ENCODE measurements at places on chromosomes 2 and 18.

- no peak for DNase-seq
Measured at GRCh38 chr2:33505966-33506365, 29.5 kb downstream of the RASGRP3 start.

- DNase-seq = no peak
Measured at GRCh38 chr2:45432406-45432805, 178.7 kb downstream of the SRBD1 start.

- no peak for DNase-seq
Measured at GRCh38 chr2:233098618-233099017, 38.5 kb downstream of the INPP5D start.

GRCh38 chr2:20576598-20577115 is 74.2 kb downstream of the HS1BP3 start:
- DNase-seq = no peak

DNA sequence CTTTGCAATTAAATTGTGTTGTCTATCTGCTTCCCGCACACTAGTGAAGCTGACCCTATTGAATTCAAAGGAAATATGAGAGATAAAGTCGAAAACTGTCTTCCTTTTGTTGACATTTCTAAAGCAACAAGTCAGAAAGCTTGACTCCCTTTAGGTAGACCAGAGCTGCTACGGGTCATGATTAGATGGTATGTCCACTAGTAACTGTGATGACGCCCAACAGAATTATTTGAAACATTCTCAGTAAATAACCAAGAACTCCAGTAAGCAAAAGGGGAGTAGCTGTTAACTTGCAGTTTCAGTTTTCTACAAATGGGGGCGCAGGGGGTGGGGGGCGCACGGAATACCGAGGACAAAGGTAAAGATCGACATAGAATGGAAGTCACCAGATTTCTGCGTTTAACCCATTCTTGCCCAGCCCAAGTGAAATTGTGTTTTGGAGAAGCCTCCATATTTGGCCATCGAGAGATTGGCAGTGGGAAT is 56.4 kb downstream of the CRIM1 start:
- DNase-seq = no peak

- DNase-seq = no peak
Measured at GRCh38 chr2:157193461-157193860, 64.0 kb upstream of the GALNT5 start.

DNA sequence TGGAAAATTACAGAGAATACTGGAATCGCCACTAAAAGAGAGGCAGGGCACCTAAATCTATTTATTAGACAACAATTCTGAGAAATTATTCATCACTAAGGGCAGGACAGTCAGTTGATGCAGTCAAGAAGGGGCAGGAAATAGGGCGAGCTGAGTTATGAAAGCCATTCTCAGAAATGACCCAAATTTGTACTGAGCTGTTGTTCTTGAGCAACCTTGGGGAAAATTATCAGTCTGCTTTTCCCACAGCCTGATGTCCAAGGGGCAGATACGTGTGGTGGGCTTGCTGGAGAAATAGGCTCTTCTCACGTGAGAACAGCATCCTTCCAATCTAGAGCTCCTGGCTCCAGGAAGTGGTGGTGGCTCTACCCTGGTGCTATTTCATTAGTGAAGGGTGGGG is 38.6 kb downstream of the STON1 start:
- no peak for DNase-seq

DNA sequence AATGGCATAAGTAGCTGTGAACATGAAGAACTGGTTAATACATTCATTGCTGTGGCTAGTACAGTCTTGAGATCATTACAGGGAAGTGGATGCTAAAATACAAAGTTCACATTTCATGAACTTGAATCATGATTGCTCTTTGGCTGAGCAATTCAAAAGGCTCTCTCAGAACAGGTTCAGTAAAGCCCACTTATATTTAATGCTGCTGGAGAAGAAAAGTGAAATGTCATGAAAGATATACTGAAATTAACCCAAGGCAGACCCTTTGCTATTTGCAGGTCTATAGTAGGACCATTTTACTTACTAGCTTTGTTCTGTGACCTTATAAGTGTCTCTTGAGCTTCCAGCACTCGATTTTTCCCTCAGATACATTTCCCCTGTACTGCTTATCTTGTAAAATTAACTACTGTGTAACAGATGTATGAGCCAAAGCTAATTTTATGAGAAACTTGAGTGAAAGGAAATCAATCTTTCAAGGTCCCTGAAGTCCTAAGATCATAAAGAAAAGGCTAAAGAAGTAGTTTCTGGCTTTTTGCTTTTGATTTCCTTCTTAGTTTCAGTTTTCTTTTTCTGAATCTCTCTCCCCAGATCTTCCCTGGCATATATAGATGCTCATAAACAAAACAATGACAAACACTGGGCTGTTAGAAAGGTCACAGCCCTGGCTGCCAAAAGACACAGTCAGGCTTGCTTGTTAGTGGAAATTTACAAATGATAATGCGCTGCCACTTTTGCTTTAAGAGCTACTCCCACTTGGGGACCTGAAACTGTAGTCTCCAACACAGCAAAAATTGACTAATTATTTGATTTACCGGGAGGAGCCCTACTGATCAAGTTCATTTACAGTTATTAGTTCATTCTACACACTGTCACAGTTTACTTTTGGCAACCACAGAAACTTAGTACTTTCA is 132.7 kb upstream of the XPO1 start:
- DNase-seq = no peak

DNA sequence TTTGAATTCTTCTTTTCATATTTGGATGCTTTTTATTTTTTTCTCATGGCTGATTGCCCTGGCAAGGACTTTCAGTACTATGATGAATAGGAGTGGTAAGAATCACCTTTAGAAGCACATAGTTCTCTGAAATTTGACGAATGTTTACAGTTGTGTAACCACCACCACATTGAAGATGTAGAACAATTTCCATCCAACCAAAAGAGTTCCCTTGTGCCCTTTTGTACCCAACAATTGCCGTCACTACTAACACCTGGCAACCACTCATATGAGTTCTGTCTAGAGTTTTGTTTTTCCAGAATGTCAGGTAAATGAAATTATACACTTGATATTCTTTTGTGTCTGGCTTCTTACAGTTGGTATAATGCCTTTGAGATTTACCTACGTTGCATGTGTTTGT is 28.7 kb upstream of the SLC16A14 start:
- no peak for DNase-seq

DNA sequence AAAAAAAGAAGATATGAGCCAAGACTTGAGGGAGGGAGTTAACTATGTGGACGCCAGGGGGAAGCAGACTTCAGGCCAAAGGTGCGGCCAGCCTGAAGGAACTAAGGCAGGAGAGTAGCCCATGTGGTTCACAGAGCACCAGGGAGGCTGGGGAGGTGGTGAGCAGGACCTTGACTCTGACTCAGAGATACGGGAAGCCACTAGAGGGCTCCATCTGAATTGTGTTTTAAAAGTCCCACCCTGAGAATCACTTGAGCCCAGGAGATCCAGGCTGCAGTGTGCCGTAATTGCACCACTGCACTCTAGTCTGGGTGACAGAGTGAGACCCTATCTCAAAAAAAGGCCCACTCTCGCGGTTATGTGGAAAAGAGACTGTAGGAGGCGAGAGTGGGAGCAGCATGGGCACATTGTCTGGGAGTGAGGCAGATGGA is 12.3 kb downstream of the CEP192 start:
- no peak for DNase-seq

GRCh38 chr18:34809451-34810072 is 99.5 kb downstream of the DTNA start:
- no peak for DNase-seq

- DNase-seq = no peak
Measured at GRCh38 chr2:4152051-4152450, 448.7 kb downstream of the DCDC2C start.

GRCh38 chr2:5915881-5916310 is 223.7 kb downstream of the SOX11 start:
- DNase-seq = no peak

DNA sequence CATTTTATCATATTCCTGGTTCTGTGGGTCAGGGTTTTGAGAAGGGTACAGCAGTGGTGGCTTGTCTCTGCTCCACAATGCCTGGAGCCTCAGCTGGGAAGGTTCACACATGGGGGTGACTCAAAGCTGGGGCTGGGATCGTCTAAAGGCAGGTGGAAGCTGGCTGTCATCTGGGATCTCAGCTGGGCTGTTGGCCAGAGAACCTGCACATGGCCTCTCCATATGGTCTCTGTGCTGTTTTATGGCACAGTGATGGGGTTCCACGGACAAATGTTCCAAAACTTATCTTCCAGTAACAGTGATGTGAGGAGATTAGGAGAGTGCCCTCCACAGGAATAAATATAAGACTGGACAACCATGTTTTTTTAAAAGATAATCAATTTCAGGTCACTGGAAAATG is 191.4 kb downstream of the SS18 start:
- DNase-seq = no peak

- no peak for DNase-seq
Measured at GRCh38 chr18:9647496-9648323, 33.4 kb upstream of the PPP4R1 start.

DNA sequence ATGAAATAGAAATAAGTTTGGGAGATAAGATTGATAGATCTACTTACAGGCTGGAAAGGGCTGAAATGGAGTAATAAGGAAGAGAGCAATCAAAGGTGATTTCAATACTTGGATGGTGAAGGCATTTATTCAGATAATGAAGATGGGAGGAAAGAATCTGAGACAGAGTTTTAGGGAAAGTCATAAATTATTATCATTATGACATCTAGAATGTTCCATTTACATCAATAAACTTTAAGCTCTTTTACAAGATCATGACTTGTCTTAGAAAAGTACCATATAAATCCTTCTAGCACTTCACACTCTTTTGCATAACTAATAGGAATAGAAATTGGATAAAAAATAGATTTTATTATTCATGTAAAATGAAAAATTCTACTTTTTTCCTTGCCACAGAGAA is 2.2 kb downstream of the SCN9A start:
- DNase-seq = no peak

DNA sequence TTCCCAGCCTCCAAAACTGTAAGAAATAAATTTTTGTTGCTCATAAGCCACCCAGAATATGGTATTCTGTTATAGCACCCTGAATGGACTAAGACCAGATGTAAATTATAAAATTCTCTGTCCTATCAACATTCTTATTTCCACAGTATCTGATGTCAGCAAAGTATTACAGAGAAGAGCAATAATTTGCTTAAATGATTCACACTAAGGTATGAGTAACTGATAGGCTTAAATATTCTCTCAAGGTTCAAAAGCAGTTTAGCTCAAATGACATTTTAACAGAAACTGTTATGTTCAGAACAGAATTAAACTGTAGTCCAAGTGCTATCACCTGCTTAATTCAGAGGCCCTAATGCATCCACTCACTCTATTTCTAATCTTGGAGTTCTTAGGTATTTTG is 12.8 kb downstream of the SESTD1 start:
- no peak for DNase-seq

- no peak for DNase-seq
Measured at GRCh38 chr2:198628596-198628995, 824.2 kb downstream of the PLCL1 start.

DNA sequence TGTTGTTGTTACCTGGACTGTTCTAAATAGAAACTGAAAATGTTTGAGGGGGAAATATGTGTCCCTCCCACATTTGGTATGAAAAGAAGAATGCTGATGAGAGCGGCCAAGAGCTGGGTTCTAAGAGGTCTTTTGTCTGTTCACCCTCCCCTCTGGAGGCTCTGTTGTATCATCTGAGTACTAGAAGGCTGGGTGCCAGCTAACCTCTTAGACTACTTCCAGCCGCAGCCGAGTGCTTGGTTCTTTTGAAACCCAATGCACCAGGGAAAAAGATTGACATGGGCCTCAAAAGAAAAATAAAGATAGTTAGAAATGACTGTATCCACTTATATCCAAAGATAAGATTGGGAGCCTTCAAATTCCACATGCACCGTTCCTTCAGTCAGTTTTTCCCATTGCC is 255.9 kb downstream of the TXNL1 start:
- no peak for DNase-seq

DNA sequence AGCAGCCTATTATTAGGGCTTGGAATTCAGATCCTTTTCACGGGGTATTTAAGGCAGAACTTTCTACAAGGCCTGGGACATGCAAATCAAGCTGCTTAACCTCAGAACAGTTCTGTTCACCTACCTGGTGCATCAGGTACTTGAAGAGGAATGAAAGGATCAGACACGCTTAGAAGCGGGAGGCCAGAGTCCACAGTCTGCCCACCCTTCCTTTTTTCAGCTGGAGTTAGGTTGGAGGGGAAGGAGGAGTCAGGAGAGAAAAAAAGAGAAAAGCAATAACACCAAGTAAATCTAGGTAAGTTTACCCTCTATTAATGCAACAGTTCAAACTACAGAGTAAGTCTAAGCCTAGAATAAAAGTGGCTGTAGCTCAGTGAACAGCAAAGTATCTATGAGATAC is 58.6 kb upstream of the NFU1 start:
- no peak for DNase-seq

DNA sequence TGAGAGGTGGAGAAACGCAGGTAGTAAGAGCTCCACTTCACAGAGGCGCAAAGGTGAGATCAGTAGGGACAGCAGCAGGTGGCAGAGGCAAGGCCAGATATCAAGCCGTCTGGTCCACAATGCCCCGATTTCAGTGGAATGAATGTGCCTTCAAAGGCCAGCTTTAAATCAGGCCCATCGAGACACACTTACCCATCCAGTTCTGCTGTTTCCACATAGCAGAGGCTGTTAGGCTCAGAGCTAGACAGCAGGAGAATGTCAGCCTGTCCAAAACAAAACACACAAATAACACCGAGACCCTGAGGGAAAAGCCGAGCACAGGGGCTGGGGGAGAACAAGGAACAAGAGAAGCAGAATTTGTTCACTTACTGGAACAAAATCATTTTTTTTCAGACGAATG is 75.8 kb upstream of the NARS1 start:
- DNase-seq = no peak

DNA sequence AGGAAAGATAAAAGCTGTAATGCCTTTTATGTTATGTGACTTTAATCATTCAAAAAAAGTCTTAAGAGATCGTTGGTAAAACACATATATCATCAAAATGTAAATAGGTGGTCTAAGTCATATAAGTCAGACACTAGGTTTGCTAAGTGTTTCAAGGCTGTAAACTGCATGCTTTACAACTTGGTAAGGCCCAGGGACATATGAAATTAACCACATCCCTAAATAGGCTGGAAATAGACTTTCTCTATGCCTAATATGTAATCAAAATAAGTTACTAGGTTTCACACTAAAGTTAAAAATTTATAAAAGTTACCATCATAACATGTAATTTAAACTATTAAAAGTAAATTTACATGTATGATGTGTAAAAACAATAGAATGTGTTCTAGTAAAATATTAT is 946.3 kb upstream of the LRATD1 start:
- no peak for DNase-seq

GRCh38 chr2:233409286-233409991 is 55.1 kb downstream of the DGKD start:
- peak; percentile 25 for DNase-seq
